ENCODE measurements at places on chromosomes 2 and 18.

DNA sequence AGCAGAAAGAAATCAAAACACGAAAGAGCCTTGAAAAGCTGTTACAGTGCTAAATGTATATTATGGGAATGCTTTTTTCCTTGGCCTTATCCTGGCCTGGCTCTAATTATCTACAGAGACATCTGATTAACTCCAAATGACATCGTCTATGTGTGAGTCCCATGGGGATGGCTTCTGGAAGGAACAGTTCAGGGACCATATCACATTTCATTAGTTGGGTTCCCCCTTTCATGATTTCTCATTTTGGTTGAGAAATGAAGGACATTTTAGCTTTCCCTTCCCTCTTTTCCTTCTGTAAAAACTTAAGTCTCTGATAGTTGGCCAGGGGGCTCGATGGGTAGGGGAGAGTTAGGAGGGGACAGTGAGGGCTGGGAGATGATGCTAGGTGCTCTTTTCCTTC is 116.7 kb downstream of the PRKCE start:
- DNase-seq = no peak

DNA sequence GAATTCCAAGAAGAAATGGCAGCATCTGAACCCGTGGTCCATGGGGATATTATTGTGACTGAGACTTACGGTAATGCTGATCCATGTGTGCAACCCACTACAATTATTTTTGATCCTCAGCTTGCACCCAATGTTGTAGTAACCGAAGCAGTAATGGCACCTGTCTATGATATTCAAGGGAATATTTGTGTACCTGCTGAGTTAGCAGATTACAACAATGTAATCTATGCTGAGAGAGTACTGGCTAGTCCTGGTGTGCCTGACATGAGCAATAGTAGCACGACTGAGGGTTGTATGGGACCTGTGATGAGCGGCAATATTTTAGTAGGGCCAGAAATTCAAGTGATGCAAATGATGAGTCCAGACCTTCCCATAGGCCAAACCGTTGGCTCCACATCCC is 34.4 kb upstream of the DSG3 start:
- DNase-seq = no peak

- DNase-seq = no peak
These were observed 92.4 kb downstream of the INPP5D start for GRCh38 chr2:233152541-233152940.

- peak; percentile 67 for DNase-seq
These were observed 191.0 kb upstream of the LHCGR start for GRCh38 chr2:48946449-48947048.

DNA sequence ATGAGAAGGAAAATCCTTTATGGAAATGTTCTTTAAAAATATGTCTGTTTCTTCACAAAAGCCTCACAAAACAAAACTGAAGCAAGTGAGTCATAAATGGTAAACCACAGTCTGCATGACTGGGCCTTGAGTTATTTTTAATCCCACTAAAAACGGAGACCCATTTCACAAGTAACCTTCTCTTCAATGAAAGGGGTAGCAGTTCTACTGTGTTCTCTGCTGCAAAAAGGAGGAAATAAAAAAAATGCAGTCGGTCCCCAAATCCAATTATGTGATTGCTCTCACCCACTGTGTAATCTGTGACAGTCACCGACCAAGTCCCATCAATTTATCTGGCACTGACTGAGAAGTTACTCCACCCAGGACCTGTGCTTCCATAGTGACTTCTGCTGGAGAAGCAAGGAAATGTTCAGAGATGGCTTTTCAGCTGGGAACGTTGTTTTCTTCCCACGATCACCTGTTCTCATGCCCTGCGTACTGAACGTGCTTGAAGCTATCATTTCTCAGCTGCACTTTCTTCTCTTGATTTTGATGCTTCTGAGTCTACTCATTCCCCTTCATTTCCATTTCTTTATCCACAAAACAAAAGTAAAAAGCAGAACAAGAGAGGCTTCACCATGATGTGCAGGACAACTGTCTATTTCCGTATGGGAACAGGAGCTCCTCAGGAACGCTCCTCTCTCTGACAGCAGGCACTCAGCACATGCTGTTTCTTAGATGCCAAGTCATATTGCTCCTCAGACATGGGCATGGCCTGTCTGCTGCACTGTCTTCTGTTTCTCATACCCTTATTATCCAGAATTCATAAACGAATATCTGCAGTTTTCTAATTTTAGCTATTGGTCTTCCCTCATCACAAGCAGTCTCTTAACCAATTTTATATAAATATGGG is 80.0 kb upstream of the TMEM200C start:
- no peak for DNase-seq

DNA sequence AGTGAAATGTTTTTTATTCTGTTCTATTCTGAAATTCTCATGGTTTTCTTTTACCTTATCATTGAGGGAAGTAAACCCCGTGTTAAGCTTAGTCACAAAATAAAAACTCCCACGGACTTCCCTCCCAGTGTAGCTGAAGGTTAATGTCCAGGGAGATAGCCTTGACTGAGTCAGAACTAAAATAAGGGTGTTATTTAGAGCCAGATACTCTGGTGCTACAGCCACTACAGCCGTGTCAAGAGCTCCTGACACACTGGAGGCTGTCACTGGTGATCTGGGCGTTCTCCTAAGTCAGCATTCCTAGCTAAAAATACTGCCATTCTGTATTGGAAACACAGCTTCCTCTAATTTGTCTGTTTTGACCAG is 82.0 kb upstream of the RANBP2 start:
- DNase-seq = peak; percentile 29

- DNase-seq = no peak
These were observed 300.6 kb downstream of the EIPR1 start for GRCh38 chr2:3076848-3077642.

DNA sequence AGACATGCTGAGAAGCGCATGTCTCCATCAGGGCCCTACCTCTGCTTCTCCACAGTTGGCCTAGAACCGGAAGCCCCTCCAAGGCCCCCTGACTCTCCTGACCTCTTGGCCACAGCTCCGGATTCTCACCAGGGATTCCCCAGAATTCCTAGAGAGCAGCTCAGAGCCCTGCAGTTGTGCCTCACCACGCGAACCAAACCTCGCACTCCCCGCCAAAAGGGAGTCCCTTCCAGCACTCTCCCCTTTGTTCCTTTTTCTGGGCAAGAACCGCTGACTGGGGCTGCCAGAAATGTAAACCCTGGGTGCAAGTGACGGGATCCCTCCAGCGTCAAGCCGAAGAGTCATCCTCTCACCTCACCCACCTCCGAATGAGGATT is 36.7 kb downstream of the AFF3 start:
- DNase-seq = no peak

DNA sequence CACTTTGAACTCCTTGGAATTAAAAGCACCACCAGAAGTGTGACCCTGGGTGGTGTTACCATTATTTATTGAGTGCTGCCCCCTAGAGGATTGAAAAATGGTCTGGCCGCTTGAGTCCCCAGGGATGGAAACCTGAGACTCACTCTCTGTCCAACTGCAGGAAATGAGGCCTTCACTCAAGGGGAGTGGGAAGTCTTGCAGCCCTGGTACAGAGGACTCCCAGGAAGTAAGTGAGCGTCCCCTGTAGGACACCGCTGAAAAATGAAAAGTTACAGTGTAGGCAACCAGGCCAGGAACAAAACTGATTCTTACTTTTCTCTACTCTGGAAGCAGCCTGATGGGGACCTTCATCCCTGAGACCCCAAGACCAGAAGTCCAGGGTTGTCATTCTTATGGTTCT is 2.2 kb upstream of the NRP2 start:
- DNase-seq = peak; percentile 50

GRCh38 chr18:9771977-9772660 is 64.0 kb downstream of the RAB31 start:
- no peak for DNase-seq

- DNase-seq = peak; percentile 5
These were observed 34.0 kb downstream of the HAT1 start for GRCh38 chr2:171956135-171956825.

GRCh38 chr2:102261467-102262135 is 49.8 kb upstream of the IL1RL1 start:
- DNase-seq = no peak

GRCh38 chr18:48290162-48290926 is 118.8 kb downstream of the ZBTB7C start:
- no peak for DNase-seq

DNA sequence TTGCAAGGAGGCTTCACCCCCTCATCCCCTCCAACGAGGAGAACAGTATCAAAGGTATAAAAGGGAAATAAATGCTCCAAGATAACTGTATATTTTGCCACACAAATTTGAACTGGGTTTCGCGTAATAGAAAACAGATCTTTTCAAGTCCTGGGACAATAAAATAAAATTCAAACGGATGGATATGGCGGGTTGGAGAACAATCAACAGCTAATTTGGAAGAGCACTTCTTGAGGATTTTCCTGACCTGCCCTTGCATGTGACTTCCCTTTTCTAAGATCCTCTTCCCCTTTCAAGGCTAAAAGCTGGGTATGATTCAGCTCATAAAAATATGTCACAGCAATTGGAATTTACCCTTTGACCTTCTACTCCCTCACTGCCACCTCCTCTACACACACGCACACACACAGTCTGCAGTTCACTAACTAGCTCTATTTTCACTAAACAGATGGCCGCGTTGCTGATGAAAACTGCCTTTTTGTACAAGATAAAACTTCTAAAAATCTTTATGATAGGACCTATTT is 386.9 kb downstream of the FIGN start:
- no peak for DNase-seq

- no peak for DNase-seq
These were observed 91.7 kb upstream of the YWHAQ start for GRCh38 chr2:9722451-9722850.

DNA sequence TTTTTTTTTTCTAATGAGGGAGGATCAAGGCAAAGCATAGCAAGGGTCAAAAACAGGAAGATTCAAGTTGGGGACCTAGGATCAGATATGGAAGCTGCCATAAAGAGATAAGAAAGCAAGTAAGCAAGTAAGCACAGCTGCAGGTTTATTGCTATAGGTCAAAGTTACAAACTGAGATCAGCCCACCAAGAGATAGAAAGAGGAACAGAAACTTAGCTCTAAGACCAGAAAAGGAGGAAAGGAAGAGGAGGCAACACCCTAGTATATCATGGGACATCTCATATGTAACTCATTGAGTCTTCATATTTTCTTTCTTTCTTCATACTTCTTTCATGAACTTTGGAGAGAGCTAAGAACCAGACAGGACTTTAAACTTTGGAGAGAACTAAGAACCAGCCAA is 295.9 kb upstream of the CRIM1 start:
- peak; percentile 77 for DNase-seq

GRCh38 chr18:50071397-50071796 is 123.5 kb downstream of the MYO5B start:
- no peak for DNase-seq

DNA sequence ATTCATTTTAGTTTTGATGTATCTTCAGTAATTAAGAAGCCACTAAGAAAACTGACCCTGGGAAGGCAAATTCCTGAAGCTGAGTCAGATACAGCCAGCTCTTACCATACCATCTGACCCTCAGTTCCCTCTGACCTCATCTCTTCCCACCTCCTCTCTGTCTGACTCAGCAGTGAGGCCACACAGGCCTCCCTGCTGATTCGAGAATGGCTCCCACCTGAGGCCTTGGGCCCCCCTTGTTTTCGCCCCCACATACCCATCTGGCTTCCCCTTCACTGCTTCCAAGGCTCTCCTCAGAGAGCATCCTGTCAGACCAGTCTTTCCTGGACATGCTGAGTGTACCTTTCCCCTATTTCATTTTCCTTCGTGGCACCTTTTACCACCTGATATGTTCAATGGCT is 71.0 kb upstream of the CYP1B1 start:
- DNase-seq = no peak

DNA sequence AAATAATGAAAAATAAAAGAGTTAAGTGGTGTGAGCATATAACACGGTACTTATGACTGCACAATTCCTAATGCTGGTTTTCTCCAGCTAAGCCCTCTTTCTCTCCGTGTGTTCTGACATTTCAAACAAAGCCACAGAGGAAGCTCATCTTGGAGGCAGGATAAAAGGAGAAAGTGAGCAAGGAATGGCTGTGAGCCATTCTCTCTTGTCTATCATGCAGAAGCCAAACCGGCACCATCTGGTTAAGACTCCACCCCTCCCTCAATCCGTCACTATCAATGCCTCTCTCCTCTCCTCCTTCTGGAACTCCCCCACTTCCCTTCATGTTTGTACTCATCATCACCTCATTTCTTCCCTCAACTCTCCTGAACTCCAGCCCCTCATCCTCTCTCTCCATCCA is 210.4 kb downstream of the TMEM163 start:
- no peak for DNase-seq

DNA sequence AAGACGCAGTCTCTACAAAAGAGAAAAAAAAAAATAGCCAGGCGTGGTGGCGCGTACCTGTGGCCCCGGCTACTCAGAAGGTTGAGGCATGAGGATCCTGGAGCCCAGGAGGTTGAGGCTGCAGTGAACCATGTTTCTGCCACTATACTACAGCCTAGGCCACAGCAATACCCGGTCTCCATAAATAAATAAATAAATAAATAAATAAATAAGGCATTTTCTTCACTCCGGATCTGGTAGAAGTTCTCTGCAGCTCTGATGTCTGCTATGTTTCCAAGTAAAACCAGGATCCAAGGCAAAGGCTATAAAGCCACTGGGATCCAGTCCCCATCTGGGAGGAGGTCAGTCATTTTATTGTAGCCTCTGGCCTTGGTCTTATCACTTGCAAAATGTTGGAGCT is 15.5 kb downstream of the NFE2L2 start:
- DNase-seq = no peak

GRCh38 chr2:44120428-44120827 is 48.2 kb upstream of the PPM1B start:
- DNase-seq = no peak

DNA sequence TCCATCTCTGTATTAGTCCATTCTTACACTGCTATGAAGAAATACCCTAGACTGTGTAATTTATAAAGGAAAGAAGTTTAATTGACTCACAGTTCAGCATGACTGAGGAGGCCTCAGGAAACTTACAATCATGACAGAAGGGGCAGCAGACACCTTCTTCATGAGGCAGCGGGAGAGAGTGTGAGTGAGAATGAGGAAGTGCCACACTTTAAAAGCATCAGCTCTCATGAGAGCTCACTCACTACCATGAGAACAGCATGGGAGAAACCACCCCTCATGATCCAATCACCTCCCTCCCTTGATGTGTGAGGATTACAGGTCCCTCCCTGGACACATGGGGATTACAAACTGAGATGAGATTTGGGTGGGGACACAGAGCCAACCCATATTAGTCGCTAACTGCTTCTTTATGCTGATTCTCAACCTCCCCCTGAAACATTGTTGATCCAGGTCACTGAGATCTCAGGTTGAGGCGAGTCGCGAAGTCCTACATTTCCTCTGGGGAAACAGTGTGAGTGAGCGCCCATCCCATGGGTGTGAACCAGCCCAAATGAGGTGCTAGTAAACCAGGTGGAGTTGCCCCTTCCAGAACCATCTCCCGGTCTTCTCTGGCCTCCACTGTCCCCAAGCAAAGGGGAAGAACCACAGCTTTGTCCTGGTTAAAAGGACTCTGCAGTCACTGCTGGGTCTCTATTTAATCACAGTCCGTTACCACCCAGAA is 123.8 kb downstream of the CAPN13 start:
- DNase-seq = no peak

- peak; percentile 39 for DNase-seq
These were observed 2.4 kb downstream of the MTCL1 start for GRCh38 chr18:8707556-8708300.

All from erythroblast (primary cell).